Trophoblast cell (in vitro differentiated cells and primary cell): ENCODE measurements at places on chromosomes 2 and 18.

GRCh38 chr2:56192664-56193305, 9.0 kb downstream of the CCDC85A start:
- no peak for DNase-seq

DNA sequence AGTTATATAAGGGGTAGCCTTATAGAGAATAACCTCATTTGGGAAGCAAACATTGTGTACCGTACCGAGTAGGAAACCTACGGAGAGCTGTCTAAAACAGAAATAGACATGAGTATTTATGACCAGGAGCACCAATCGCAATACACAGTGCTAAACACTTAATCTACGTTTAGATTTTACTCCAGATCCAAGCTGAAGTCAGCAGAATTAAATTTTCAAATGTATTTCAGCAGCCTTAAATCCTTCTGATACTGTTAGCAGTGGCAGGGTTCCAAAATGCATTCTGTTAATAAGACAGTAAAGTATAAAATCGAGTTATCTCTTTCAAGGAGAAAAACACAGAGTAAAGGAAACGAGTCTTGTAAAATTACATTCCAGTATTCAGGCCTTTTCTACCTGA, 118.1 kb upstream of the ZNF521 start:
- DNase-seq = no peak

- DNase-seq = no peak
Observed at GRCh38 chr2:32780961-32781360, 153.1 kb downstream of the TTC27 start.

- no peak for DNase-seq
Observed at GRCh38 chr2:229634601-229635370, 79.6 kb downstream of the DNER start.

DNA sequence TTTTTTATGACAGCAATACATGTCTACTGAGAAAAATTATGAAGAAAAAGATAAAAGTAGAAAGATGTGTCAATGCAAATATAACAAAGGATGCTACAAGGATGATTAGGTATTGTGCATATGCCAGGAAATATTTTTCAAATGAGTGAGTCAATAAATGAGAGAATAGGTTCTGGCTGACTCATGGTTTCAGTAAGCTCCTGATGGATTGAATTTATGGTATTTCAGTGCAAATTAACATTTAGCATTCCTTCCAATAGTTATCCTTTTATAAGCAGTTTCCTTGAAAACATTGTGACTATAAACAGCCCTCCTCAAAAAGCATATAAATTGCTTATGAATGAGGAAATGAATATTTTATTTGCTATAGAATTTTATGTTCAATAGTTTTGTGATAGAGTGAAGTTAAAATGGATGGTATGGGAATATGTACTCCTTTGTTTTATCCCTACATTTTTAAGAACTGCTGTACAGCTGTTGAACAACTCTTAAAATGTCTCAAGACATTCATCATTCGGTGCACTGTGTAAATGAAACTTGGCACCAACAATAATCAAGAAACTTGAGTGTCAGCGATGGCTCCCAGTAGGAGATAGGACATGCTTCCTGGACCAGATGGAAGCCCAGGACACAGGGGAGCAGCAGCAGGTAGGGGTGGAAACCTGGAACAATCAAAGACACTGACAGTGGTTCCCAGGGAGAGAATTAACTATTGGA, 144.7 kb downstream of the PMAIP1 start:
- DNase-seq = no peak

DNA sequence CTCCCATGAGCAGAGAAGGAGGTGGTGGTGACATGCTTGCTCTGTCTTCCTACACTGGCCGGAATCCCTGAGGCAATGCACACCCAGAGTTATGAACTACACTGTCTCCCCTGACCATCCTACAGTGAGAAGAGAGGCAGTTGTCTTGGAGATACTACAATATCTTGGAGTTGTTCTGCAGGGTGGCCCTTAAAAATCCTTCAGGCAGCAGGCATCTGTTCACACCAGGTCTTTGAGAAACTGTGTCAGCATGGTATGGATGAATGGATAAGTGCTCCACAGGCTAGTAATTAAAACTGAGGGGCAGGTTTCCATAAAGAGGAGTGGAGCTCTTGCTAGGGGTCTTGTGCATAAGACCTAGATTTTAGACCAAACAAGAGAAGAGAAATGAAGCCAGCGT, 223.7 kb upstream of the COPS8 start:
- no peak for DNase-seq

- no peak for DNase-seq
Observed at GRCh38 chr2:165002638-165003037, 47.3 kb upstream of the SLC38A11 start.

DNA sequence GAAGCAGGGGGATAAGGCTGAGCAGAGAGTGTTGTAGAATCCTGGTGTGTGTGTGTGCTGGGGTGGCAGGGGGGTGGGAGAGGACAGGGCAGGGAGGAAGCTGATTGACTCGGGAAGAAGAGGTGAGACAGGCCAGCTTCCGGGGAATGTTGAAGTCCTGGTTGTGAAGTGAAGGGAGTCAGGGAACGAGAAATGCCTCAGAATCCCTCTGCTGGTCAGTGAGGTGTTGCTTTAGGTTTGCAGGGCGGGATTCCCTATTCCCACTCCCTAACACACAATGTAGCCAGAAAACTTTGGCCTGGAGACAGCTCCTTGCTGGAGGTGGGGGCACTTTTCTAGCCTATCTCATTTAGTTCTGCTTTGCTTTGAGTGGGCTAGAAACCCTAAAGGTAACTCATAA, 265.1 kb downstream of the HAUS1 start:
- DNase-seq = no peak

- no peak for DNase-seq
Observed at GRCh38 chr2:101775092-101775491, 77.6 kb downstream of the MAP4K4 start.

DNA sequence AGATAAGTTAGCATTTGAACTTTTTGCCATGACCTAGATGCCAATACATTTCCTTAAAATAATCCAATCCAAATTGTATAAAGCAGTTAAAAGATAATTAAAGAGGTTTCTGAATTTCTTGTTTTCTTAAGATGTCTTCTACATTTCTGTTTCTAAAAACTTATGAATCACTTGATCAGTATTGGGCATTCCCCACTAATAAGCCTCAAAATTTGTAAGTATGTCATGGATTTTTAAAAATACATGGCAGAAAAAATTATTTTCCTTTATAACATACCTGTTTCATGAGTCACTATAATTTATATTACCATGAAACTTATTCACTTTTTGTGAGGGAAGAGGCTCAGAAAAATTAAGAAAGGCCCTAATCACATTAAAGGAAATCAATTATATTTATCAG, 90.3 kb upstream of the TFPI start:
- no peak for DNase-seq

- no peak for DNase-seq
Observed at GRCh38 chr2:70300771-70301343, 1.0 kb downstream of the FAM136A start.

GRCh38 chr18:34691614-34692013, 18.5 kb upstream of the DTNA start:
- no peak for DNase-seq

GRCh38 chr18:816869-817268, 4.8 kb upstream of the YES1 start:
- no peak for DNase-seq

DNA sequence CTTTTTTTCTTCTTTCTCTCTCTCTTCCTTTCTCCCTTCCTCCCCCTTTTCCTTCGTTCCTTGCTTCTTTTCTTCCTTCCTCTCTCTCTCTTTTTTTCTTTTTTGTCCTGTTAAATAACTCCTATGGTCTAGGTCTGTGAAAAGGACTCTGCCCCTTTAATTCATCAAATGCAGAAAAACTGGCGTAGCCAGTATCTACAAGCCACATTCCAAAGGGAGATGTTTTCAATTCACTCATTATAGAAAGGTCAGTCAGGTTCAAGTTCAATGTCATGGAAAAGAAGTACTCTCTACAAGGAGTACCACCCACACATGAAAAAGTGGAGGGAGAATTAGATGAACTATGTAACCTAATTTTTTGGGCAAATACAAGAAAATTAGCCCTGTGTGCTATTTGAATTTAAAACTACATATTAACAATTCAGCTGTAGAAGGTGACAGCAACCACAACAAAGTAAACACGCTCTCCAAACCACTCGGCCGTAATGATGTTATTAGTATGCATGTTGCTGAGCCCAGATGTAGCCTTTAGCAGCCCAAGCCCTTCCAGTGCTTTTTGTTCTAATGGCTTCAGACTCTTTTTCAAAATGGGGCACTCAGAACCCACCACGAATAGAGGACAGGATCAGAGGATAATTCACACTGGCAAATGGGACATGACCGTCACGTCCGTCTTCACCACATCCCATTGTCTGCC, 735.4 kb upstream of the FANCL start:
- DNase-seq = no peak

- DNase-seq = no peak
Observed at GRCh38 chr18:78492813-78493371, 486.7 kb upstream of the SALL3 start.

GRCh38 chr2:39135690-39136259, 14.9 kb upstream of the SOS1 start:
- DNase-seq = no peak

- no peak for DNase-seq
Observed at GRCh38 chr2:121489284-121489683, 41.4 kb upstream of the RNU4ATAC start.

DNA sequence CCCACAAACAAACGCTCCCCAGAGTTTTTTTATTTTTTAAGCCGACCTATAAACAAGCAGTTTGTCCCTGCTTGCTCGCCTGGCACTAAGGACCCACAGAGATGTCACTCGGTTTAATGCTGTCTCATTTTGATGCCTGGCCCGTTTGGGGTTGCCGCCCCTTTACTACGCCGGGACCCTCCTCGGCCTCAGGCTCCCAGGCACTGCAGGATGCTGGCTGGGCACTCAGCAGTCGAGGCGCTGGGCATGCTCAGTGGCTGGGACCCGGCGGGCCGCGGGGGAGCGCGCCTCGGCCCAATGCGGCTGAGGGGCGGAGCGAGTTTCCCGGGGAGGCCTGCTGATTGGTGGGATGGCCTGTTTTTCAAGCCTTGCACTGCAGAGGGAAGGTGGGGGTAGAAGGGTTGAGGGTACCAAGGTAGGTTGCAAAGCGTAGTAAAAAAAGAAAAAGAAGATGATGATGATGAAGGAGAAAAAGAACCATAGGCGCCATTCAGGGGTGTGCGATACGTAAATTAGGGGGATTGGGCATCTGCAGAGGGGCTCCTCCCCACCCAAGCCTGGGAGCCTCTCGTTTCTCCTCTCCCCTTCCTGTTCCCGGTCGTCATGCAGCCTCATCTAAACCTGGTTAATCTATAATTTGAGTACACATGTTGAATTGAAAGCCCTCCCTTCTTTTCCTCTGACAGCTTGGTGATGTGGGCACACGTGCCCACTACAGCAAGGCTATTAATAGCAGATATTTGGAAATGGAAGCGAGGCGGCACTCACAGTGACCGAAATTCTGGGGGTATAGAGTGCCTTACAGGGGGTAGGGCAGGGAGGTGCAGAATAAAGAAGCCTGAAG, 1.5 kb upstream of the IRS1 start:
- DNase-seq = no peak

GRCh38 chr2:138711812-138712211, 68.4 kb downstream of the NXPH2 start:
- no peak for DNase-seq

DNA sequence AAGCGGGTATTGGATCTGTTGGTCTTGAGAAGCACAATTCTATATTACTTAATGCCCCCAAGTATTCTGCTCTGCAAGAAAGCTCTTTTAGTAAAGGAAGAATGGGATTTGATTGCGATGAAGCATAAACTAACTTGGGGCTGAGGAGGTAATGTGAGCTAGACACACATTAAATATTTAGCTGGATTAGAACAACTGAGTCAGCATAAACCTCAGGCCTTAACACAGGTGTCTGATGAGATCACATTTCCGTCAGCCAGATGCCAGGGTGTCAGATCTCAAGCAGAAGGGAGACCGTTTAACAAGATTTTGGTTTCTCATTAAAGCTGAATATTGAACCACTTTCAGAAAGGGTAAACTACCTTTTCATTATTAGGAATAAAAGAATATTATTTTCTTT, 94.5 kb downstream of the GYPC start:
- DNase-seq = no peak

DNA sequence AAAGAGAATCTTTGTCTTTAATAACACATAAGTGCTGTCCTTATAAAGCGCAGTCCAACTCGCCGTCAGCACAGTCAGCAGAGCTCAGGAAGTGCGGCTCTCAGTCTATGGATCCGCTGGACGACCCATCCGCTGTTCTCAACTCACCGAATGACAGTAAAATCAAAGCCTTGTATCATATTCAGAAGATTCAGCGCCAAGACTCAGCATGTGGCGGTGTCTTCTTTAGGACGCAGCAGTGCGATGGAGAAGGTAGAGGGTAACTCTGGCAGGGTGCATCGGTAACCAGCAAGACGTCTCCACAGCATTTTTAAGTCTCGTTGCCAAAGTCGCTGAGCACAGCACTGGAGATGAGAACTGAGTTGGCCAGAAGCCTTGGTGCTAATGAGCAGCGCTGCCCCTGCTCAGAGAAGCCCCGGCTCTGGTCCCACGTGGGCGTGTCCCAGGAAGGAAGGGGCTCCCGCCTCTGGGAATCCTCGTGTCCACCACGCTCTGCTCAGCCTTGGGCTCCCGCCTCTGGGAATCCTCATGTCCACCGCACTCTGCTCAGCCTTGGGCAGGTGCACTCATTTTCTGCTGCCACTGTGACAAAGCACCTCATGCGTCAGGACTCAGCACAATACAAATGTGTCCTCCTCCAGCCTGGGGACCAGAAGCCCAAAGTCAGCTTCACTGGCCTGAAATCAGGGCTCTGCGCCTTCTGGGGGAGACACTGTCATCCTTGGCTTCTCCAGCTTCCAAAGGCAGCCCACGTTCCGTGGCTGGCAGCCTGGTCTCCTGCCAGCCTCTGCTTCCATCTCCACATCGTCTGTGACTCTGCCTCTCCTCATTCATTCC, 238.0 kb upstream of the SALL3 start:
- no peak for DNase-seq

DNA sequence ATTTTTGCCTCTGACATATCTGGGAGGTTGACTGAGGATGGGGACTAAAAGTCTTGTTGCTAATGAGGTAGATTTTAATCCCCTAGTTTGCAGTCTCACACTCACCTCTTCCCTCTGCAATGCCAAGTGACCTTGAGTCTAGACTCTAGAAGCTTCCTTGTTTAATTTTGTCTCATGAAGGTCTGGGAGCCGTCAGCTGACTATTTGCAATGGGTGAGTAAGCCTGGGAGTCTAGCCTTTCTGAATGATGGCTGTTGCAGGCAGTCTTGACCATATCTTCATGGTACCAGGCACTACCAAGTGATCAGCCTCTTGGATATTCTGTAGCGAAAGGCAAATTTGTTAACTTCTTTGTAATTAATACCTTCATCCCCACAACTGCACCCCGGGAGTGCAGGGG, 61.2 kb downstream of the ARHGAP15 start:
- no peak for DNase-seq

DNA sequence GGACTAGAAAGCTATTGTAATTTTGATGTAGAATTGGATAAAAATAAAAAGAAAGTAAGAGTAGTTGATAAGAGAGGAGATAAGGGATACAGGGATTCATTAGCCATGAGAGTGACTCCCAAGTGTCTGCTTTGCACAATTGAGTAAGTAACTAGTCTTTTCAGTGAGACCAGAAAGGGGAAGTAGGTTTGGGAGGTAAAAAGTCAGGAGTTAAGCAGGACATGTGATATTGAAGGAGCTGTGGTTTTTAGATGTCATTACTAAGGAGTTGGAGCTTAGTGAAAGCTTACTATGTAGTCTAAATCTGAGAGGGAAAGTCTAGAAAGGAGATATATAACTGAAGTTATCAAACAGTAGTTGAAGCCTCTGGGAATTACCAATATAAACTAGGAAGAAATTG, 93.4 kb downstream of the SLC5A7 start:
- no peak for DNase-seq
